ENCODE measurements at places on chromosomes 4 and X. TPM values are rescaled to one million over a fixed set of nuclear protein-coding genes. Genes with fewer than 3 reads are reported as not detected.

DNA sequence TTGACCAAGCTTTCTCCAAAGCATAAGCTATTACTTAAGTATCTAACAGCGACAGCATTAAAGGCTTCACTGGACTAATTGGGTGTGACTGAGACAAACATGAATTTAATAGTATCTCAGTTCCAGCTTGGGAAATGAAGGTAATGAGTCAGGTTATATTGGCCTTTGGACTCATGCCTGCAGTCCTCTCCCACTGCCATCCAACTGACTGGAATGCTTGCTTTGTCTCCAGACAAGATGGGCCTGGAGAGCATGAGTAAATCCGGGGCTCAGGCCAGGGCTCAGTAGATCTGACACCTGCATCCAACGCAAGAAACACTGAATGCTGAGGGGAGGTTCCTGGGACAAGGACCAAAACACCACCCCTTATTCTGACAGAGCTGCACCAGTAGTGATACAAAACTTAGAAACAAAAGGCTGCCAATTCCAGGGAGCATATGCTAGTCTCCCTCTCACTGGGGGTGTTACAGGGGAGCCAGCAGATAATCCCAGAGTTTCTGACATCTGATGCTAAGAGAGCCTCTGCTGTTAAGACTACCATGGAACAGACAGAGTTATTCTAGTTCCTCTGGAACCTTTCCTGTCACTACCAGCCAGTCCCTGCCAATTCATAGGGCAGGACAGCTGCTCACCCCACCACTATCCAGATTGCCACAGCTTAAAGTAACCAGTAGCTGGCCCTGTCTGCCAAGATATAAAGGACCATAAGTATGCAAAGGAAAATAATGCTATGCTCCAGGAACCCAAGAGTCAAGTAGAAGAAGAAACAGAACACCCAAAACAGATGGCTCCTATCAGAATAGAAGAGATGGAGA lies 293.8 kb downstream of the IQCM start:
- no peak overlapping the region for H3K27ac ChIP-seq
- H3K4me1 ChIP-seq: no peaks in the 10 kb centered on the region
- DNase-seq: no peak
- no peaks in the 10 kb centered on the region for H3K36me3 ChIP-seq
- no peak overlapping the region for H3K4me3 ChIP-seq
- no peaks in the 10 kb centered on the region for H3K27me3 ChIP-seq

DNA sequence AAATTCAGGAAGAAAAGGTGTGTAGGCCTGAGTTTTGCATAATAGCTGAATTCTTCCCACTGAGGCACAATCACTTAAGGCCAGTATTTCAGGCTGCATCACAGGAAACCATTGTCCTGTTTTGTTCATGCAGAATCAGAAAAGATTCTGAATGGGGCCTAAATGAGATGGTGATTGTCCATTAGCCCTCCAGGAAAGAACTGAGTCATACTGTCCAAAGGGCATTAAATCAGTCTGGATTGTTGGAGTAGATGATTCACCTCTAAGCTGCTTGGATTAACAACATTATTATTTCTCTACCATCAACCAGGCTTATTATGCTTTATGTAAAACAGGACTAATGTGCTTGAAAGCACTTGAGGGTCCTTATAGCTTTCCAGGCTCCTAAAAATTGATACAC lies 36.2 kb downstream of the CT47B1 start:
- DNase-seq: no peak
- no peak overlapping the region for H3K27ac ChIP-seq
- no peaks in the 10 kb centered on the region for H3K27me3 ChIP-seq
- no peaks in the 10 kb centered on the region for H3K4me1 ChIP-seq

GRCh38 chr4:36549992-36550391 lies 268.6 kb downstream of the DTHD1 start:
- H3K27ac ChIP-seq: no peak overlapping the region
- H3K27me3 ChIP-seq: no peaks in the 10 kb centered on the region
- no peak for DNase-seq
- no peak overlapping the region for H3K4me3 ChIP-seq
- no peaks in the 10 kb centered on the region for H3K4me1 ChIP-seq
- no peaks in the 10 kb centered on the region for H3K36me3 ChIP-seq

GRCh38 chr4:159685340-159686092 lies 582.6 kb downstream of the RAPGEF2 start:
- H3K4me1 ChIP-seq: peaks cover 11% of the 10 kb centered on the region

DNA sequence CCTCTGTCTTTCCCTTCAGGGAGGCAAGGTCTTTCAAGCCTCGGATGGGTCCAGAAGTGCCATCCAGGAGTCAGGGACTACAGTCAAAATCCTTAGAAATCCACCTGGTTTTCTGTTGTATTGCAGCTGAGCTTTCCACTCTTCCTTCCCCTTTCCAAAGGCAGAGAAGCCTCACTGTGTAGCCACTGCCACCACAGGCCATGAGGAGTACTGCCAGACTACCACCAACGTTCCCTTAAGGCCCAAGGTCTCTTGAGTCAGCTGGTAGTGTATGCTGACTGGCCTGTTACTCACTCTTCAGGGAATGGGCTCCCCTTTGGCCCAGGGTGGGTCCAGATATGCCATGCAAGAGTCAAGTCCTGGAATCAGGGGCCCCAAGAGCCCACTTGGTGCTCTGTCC lies 1454.1 kb downstream of the PCDH19 start:
- H3K27ac ChIP-seq: no peak overlapping the region
- no peaks in the 10 kb centered on the region for H3K36me3 ChIP-seq
- H3K27me3 ChIP-seq: no peaks in the 10 kb centered on the region

GRCh38 chr4:185541251-185541727 lies 6.0 kb upstream of the PDLIM3 start:
- no peak overlapping the region for H3K27ac ChIP-seq
- H3K4me1 ChIP-seq: no peaks in the 10 kb centered on the region
- no peak overlapping the region for H3K4me3 ChIP-seq
- DNase-seq: no peak

DNA sequence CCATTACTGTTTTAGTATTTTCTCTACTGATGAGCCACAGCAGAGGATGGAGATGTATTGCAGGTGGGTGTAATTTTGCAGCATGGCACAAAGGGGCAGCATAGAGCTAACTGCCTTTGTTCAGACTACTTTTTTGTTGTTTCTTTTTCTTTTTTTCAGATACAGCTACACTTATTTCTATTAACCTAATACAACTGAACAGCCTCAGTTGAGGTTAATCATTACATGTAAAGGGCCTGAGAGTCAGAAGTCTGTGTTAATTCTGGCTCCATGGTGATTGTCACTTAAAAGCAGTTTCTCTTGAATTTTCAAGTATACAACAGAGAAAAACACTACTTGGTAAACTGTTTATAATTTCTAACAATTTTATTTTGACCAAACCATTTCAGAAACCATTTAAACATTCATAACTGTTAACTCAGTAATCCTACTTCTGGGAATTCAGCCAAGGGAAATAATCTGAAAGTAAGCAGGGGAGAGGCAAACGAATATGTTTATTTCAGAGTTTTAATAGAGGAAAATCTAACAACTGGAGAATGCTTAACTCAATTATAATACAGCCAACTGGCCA lies 13.9 kb upstream of the PPEF2 start:
- no peak overlapping the region for H3K4me3 ChIP-seq
- H3K27ac ChIP-seq: no peak overlapping the region
- no peaks in the 10 kb centered on the region for H3K4me1 ChIP-seq
- H3K27me3 ChIP-seq: no peaks in the 10 kb centered on the region
- peak; percentile 32 for DNase-seq

DNA sequence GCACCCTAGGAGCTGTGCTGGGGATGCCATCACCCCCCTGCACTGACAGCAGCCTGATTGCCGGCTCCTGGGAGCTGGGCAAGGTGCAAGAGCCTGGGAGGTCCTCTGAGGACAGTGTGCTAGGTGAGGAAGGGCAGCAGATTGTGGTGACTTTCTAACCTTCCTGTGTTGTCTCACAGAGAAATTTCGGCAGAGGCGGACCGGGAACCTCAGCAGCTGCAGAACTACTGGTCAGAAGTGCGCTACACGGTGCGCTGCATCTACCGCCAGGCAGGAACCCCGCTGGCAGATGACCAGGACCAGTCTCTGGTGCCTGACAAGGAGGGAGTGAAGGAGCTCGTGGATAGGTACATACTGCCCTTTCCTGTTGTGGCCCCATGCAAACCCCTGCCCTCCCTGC lies 89.8 kb downstream of the FAM193A start:
- H3K4me1 ChIP-seq: no peaks in the 10 kb centered on the region
- H3K27me3 ChIP-seq: no peaks in the 10 kb centered on the region
- no peak overlapping the region for H3K27ac ChIP-seq
- DNase-seq: no peak
- no peak overlapping the region for H3K4me3 ChIP-seq

DNA sequence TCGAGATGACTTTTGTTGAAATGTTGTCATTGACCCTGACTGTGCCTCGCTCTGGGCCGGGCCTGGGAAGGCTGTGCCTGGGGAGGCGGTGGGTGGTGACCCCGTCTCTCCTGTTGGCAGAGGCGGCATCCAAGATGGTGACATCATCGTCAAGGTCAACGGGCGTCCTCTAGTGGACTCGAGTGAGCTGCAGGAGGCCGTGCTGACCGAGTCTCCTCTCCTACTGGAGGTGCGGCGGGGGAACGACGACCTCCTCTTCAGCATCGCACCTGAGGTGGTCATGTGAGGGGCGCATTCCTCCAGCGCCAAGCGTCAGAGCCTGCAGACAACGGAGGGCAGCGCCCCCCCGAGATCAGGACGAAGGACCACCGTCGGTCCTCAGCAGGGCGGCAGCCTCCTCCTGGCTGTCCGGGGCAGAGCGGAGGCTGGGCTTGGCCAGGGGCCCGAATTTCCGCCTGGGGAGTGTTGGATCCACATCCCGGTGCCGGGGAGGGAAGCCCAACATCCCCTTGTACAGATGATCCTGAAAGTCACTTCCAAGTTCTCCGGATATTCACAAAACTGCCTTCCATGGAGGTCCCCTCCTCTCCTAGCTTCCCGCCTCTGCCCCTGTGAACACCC lies 36.4 kb downstream of the HTRA3 start:
- H3K27me3 ChIP-seq: peaks cover 52% of the 10 kb centered on the region
- H3K4me3 ChIP-seq: no peak overlapping the region
- H3K36me3 ChIP-seq: peaks cover 7% of the 10 kb centered on the region
- H3K4me1 ChIP-seq: no peaks in the 10 kb centered on the region
- no peak overlapping the region for H3K27ac ChIP-seq

DNA sequence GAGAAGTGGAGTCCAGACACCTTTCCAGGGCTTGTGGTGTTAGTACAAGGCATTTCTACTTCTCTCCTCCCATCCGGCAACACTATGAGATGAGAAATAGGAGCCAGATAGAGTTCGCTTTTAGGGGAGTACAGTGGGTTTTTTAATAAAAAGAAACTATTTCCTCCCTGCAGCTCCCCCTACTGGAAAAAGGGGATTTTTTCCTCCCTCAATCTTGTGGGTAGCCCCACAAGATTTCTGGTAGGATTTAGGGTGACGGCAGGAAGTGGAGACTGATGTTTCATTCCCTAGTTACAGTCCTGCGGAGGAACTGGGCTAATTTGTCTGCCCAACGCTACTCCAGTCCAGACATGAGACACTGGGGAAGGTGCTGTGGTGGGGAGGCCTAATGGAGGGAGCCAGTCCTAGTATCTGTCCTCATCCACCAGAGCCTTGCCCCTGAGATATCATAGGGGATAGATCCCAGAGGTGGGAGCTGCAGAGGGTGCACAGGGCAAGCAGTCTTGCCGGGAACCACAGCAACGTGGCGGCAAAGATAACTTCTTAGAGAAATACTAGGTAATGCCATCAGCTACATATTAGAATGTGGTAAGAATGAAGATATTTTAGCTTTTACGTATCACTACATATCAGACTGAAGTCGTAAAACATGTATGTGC lies 45.5 kb upstream of the PRKG2 start:
- H3K4me3 ChIP-seq: no peak overlapping the region
- DNase-seq: no peak
- no peaks in the 10 kb centered on the region for H3K27me3 ChIP-seq
- peaks cover 24% of the 10 kb centered on the region for H3K4me1 ChIP-seq

GRCh38 chrX:119669424-119670037 lies 23.4 kb downstream of the SEPTIN6 start:
- no peaks in the 10 kb centered on the region for H3K36me3 ChIP-seq
- no peaks in the 10 kb centered on the region for H3K27me3 ChIP-seq
- H3K4me3 ChIP-seq: no peak overlapping the region
- H3K27ac ChIP-seq: no peak overlapping the region

- H3K36me3 ChIP-seq: no peaks in the 10 kb centered on the region
- H3K4me3 ChIP-seq: no peak overlapping the region
- H3K4me1 ChIP-seq: peaks cover 9% of the 10 kb centered on the region
These were observed 74.0 kb downstream of the ATG4A start for GRCh38 chrX:108165383-108166111.

DNA sequence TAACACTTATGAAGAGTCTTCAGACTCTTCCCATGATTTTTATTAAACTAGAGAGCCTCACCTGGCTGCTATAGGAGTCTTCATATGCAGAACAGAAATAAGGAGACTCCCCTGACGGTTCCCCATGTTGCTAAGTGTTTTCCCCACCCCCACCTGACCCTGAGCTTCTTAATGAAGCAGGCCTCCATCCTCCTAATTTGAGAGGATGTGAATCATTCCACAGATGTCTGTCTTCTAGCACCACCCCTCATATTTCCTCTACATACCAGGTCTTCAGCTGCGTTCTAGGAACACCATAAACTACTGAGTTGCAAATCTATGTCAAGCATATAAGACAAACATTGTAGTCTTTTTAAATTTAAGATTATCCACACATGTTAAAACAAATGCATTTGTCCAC lies 36.9 kb downstream of the RP2 start:
- no peaks in the 10 kb centered on the region for H3K27me3 ChIP-seq
- no peak for DNase-seq
- H3K4me1 ChIP-seq: no peaks in the 10 kb centered on the region

- H3K27me3 ChIP-seq: no peaks in the 10 kb centered on the region
- H3K4me1 ChIP-seq: no peaks in the 10 kb centered on the region
- peak overlapping the region; percentile 92 for H3K4me3 ChIP-seq
- no peak for DNase-seq
- peak overlapping the region; percentile 72 for H3K27ac ChIP-seq
These were observed 408 bp downstream of the TMEM33 start for GRCh38 chr4:41935652-41936021.

DNA sequence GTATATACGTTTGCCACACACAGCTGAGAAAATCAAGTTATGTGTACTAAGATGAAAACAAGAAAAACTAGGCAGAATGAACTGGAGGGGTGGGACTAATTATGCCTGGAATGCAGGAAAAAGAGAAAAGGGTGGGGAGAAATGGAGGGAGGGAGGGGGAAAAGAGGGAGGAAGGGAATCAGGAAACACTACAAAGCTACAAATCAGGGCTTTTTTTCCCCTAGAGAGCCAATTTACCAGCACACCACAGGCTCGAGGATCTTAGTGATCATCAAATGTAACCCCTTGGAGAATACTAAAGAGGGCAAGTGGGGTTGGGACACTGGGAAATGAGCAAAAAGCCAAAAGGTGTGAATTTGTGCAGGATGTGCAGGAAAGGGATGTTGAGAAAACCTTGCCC lies 451.9 kb downstream of the SMARCA1 start:
- H3K4me3 ChIP-seq: no peak overlapping the region
- H3K27me3 ChIP-seq: no peaks in the 10 kb centered on the region
- no peaks in the 10 kb centered on the region for H3K36me3 ChIP-seq
- no peak overlapping the region for H3K27ac ChIP-seq
- no peak for DNase-seq

GRCh38 chr4:61741327-61742096 lies 541.4 kb downstream of the ADGRL3 start:
- no peaks in the 10 kb centered on the region for H3K27me3 ChIP-seq
- no peak overlapping the region for H3K27ac ChIP-seq
- DNase-seq: peak; percentile 1
- H3K4me1 ChIP-seq: no peaks in the 10 kb centered on the region
- no peak overlapping the region for H3K4me3 ChIP-seq
- H3K36me3 ChIP-seq: no peaks in the 10 kb centered on the region

Gene GLOD5
- not detected for total RNA-seq

Gene RNF128
- total RNA-seq: 40.1 TPM

Gene ENPP6
- not detected for total RNA-seq

Gene CXCL5
- total RNA-seq: 1,906 TPM

Gene TMPRSS11B
- not detected for total RNA-seq

Gene SFRP2
- total RNA-seq: not detected
